NCI-H524 treated with DMSO at 0.1 percent for 48 hours (cell line): ENCODE measurements at places on chromosomes 12 and 14.

- DNase-seq: no peak
These were observed 111.2 kb downstream of the CAPZA3 start for GRCh38 chr12:18849080-18849479.

- peak; percentile 15 for DNase-seq
These were observed 1.8 kb upstream of the ZBTB39 start for GRCh38 chr12:57008178-57008577.

DNA sequence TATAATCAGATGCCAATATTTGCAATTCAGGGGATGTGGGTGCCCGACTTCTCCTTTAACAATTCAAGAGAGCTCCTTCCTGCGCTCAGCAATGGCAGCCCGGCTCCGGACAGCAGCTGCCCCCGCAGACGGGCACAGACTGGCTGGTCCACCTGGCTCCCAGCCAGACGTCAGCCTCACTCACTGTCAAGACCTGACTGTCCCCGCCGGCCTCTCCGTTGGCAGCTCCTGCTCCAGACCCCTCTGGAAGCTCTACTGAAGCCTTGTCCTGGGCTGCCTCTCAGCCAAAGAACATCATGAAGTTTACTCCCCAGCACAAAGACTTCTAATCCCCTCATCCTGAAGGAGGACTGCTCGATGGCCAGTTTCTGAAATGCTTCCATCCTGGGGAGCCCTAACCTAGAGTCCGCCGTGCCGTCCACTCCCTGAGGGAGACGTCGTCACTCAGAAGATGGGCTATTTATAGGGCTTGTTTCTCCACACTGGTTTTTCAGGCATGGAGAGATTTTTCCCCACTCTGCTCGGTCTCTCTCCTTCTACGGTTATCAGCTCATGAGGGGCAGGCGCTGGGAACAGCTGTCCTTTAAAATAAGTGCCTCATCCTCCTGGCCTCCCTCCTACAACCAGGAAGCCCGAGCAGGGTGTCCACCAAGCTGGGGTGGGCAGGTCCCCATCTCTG is 126.2 kb downstream of the RFLNA start:
- DNase-seq: no peak

DNA sequence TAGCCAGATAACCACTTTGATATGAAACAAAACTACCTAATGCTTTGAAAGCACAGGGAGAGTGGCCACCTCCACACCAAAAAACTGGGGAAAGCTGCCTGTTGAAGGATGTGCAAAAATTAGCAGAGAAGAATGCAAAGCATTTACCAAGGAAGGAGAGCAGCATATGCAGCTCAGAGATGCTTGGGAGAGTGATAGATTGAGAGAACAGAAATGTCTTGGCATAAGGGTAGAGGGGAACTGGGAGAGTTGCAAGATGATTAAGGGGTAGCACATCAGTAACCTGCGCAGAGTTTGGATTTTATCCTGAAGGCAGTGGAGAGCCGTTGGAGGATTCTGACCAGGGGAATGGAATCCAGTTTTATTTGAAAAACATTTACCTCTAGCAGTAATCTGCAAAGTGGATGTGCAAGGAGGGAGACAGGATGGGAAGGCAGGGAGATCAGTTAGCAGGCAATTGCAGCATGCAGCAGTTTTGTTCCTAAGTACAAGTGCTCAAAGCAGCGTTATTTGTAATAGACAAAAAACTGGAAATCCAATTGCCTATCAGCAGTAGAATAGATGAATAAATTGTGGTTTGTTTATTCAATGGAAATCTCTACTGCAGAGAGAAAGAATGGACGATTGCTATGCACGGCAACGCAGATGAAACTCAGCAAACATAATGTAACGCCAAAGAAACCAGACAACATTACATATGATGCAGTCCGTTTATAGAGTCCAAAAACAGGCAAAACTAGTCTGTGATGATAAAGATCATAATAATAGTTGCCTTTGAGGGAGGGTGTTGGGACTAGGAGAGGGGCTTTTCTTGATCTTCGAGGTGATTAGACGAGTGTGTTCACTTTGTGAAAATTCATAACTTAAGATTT is 81.5 kb downstream of the BHLHE41 start:
- no peak for DNase-seq

GRCh38 chr12:981961-982360 is 9.1 kb upstream of the ERC1 start:
- no peak for DNase-seq

DNA sequence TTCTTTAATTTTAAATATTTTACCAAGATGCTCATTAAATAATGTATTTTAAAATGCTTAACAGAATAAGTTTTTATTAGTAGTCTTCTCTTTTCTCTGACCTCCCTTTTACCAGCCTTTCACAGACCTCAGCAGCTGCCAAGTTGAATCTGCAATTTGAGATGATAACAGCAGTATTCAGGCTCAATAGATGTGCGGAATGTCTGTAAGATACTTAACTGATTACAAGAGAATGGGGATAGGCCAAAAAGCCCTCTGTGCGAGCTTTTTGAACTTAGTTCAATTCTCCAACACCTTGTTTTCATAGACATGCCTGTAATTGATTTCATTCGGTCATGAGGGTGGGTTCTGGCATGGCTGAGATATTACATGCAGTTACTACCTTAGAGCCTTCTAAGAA is 277.2 kb downstream of the TMTC2 start:
- no peak for DNase-seq

GRCh38 chr14:91424813-91425530 is 7.4 kb upstream of the CCDC88C start:
- no peak for DNase-seq

- DNase-seq: no peak
These were observed 21.4 kb downstream of the ADCY6 start for GRCh38 chr12:48767521-48767920.

- DNase-seq: no peak
These were observed 745 bp downstream of the TRHDE start for GRCh38 chr12:72272731-72273498.

DNA sequence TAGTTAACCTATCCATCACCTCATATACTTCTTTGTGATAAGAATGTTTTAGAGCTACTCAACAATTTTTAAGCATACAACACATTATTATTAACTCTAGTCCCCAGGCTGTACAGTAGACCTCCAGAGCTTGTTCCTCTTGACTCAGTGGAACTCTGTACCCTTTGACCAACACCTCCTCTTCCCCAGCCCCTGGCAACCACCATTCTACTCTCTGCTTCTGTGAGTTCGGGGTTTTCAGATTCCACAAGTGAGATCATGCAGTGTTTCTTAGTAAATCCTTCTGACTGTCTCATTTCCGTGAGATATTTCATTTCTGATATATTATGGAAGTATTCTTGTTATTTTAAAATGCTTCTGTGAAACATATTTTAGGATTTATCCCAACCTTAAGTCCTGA is 200.7 kb downstream of the PCNX1 start:
- DNase-seq: no peak

DNA sequence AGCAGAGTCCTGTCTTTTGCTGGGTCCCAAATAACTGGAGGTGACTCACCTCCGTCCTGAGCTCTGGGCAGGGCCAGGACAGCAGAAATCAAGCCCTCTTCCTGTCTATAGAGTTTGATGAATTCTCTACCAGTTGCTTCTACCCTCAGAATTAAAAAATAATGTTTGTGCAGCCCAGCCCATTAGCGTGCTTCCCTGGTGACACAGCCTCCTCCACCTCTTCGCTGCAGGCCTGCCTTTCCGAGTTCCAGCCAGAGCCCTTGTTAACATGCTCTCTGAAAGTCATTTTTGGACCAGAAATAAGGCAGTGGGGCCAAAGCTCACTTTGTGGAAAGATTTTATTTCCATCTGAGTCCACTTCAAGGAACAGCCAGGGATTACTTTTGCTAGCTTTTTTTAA is 94.0 kb downstream of the TBX5 start:
- DNase-seq: no peak

GRCh38 chr14:52400846-52401245 is 86.7 kb downstream of the PTGER2 start:
- DNase-seq: no peak

GRCh38 chr14:71491931-71492330 is 440.3 kb upstream of the RGS6 start:
- no peak for DNase-seq

- DNase-seq: no peak
These were observed 120.9 kb upstream of the GSC start for GRCh38 chr14:94890785-94891184.

- no peak for DNase-seq
These were observed 577 bp downstream of the ATG101 start for GRCh38 chr12:52070185-52070925.

- no peak for DNase-seq
These were observed 13.1 kb upstream of the ANKS1B start for GRCh38 chr12:99997806-99998205.

DNA sequence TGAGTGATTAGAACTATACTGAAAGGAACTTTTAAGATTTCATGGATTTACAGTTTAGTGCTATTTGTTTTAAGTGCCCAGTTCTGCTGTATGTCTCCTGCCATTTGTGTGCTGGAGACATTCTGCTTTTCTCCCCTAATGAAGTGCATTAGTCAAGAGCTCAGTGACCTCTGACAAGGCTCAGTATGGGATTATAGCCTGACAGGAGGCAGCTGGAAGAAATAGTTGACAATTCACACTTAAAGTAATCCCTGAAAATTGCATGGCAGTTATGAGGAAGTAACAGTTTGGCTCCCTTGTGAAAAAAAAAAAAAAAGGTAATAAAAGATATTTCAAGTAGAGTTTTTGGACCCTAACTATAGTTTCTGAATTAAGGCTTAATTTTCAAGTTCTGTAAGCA is 70.3 kb downstream of the ALX1 start:
- DNase-seq: peak; percentile 82
